ENCODE measurements at places on chromosomes 4 and X.

- DNase-seq, result no peak
Measured at GRCh38 chr4:180567080-180567479, 1676.1 kb upstream of the TENM3 start.

DNA sequence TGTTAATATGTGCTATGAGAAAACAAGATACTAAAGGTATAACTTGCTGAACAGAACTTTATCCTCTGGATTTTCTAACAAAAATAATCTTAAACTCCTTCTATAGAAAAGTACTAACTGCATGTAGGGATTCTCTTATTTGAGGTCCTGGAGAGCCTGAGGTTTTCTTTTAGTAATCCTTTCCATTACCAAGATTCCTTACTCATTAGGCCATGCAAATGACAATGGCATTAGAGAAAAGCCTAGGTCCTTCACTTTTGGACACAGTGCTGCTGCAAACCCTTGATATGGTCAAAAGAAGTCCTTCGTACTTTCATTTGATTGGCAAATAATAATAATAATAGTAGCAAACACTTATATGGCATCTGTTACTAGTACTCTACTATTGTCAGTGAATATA lies 3.2 kb downstream of the MMRN1 start:
- DNase-seq, result no peak

DNA sequence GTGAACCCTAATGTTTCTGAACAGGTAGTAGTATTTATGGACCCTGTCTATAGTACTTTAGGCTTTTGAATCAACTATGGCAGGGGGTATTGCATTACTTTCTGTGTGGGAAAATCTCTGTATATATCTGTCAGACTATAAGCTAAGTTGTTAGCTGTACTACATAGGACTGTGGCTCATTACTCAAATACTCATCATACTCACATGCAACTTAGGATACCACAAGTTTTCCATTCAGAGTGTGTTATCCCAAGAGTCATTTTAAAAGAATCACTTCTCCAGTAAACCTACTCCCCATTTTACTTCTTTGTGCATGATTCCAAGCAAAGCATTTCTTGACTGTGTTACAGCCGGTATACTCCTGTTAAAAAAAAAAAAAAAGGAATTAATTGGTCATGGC lies 95.6 kb downstream of the PHOX2B start:
- DNase-seq, result no peak

DNA sequence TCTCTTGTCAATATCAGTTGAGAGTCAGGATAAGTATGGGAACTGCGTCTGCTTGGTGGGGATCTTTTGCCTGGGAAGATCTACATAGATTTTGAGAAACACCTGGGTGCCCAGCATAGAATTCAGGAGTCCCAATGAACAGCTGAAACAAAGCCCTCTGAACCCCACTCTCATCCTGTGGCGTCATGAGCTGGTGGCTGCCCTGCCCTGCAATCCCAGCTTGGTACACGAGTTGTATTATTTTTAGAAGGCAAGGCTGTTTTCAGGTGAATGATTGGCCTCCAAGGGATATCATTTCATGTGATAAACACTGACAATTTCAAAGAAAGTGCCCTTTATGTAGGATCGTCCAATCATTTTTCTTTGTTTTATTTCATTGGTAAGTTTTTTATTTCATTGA lies 60.8 kb downstream of the HCCS start:
- no peak for DNase-seq

DNA sequence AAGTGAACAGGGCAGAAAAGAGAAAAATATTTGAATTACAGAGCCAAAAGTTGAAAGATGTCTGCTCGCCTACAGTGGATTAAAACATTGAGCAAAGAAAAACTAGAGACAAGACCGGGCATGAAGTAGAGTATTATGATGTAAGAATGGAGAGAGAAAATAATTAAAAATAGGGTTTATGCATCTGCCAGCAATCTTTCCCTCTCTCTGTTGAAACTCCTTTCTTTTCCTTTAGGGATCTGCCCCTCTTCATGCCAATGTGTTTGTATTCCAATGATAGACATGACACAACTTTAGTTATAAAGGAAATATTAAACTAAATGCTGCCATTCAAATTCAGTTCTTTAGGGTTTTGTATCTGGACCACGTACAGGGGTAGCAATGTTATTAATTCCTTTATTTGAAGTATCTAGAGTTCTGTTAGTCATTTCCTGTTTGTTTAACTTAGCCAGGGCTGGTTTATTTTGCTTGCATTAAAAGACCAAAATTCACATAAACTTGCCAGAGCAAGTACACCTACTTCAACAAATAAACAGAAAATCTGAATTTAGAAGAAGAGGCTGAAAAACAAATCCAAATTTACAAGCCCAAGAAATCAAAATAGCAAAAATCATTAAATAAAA lies 202.6 kb downstream of the SPOCK3 start:
- no peak for DNase-seq

GRCh38 chr4:176988226-176988625 lies 195.5 kb upstream of the VEGFC start:
- DNase-seq, result no peak

DNA sequence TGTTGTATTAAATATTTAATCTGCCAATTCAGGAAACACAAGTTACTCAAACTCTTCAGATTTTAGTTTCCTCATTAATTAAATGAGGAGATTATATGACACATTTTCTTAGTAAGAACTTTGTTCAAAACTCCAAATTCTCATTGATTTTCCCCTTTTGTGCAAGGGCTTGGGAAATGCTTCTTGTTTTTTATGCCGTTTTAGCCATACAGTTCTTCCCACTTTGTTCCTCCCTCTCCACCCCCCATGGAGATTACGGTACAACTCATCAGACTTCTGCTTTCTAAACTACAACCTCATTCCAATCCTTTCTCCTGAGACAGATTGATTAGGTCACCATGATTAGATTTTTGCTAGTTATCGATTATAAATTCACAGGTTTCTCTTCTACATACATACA lies 10.9 kb upstream of the BBS7 start:
- DNase-seq, result no peak

- DNase-seq, result no peak
Measured at GRCh38 chr4:844752-845232, 18.9 kb upstream of the CPLX1 start.

GRCh38 chr4:164779811-164780216 lies 25.9 kb downstream of the SMIM31 start:
- DNase-seq, result no peak

DNA sequence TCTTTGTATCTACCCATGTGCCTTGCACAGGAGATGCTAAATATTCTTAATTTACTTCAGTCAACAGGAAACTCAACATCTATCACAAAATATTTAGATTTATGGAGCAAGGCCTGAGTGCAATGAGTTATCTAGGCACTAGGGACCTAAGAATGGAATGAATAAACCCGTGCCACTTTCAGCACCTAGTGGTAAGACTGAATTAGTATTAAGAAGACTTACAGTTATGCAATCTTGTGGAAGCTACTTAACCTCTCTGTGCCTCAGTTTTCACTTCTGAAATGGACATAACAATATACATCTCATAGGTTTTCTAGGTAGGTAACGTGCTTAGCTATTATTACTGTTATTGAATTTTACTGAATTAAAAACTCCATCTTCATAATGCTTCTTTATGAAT lies 144.6 kb upstream of the MAP3K15 start:
- no peak for DNase-seq

GRCh38 chr4:184074677-184075388 lies 142.8 kb downstream of the ENPP6 start:
- no peak for DNase-seq

- DNase-seq, result no peak
Measured at GRCh38 chr4:119810001-119810400, 181.4 kb upstream of the PDE5A start.

GRCh38 chr4:183118585-183118984 lies 19.5 kb downstream of the WWC2 start:
- no peak for DNase-seq

GRCh38 chrX:22594766-22595165 lies 322.1 kb downstream of the CBLL2 start:
- no peak for DNase-seq

- DNase-seq, result no peak
Measured at GRCh38 chr4:139950568-139950967, 203.4 kb downstream of the MAML3 start.

DNA sequence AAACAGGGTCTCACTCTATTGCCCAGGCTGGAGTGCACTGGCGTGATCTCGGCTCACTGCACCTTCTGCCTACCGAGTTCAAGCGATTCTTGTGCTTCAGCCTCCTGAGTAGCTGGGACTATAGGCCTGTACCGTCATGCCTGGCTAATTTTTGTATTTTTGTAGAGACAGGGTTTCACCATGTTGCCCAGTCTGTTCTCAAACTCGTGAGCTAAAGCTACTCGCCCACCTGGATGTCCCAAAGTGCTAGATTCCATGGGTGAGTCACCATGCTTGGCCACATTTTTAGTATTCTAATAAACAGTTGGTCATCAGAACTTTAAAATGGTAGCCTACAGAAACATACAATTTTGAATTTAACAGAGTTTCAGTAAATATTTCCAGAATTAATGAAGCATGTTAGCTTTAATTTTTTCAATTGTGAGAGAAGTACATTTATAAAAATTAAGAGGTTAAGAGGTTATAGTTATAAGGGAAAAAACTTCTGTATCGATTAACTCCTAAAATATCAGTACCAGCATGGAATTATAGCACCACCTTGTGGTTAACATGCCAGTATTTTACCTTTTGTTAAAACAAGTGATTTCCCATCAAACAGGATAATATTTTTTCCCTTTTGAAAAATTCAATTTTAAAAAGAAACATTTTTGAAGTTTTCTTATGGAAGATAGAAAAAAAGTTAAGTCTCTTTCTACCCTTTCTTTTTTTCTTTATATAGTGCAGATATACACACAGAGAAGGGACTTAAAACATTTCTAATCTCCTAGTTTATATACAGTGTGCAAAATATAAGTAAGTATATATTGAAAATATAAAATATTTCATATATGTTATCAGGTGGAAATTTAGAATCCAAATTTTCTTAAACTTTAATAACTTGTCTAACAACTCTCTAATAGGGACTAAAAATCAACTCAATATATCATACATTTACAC lies 35.4 kb downstream of the CEP44 start:
- DNase-seq, result no peak

- no peak for DNase-seq
Measured at GRCh38 chr4:187416216-187416615, 579.4 kb upstream of the ZFP42 start.

DNA sequence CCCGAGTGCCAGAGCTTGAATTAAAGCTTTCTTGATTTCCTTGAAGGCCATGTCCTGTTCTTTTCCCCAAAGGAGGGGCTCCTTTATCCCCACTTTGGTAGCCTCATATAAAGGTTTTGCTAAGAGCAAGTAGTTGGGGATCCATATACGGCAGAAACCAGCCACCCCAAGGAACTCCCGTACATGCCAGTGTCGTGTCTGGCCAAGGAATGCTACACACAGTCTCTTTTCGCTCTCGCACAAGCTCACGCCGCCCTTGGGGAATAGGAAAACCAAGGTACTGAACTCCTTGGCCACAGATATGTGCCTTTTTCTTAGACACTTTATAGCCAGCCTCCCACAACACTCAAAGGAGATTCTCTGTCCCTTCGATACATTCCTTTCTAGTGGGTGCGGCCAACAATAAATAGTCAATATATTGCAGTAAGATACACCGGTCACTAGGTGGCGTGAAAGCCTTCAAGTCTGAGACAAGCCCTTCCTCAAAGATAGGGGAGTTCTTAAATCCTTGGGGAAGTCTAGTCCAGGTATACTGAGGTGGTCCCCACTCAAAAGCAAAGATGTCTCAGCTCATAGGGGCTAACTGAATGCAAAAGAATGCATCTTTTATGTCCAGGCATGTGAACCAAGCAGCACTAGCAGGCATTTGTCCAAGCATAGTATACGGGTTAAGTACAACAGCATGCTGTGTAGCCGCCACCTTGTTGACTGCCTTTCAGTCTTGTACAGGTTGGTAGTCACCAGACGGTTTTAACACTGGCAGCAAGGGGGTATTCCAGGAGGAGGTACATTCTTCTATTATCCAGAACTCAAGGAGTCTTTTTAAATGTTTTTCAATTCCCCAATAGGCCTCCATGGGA lies 57.8 kb upstream of the XAGE1B start:
- no peak for DNase-seq

- DNase-seq, result no peak
Measured at GRCh38 chr4:11590132-11590531, 161.4 kb upstream of the HS3ST1 start.

- DNase-seq, result no peak
Measured at GRCh38 chrX:107777536-107777832, at the start of gene NCBP2L. NCBP2L (plus strand) TSS chrX:107777733; CDS start chrX:107794221, 16,488 bp downstream.

- no peak for DNase-seq
Measured at GRCh38 chr4:152684007-152684406, 4.2 kb upstream of the TMEM154 start.

DNA sequence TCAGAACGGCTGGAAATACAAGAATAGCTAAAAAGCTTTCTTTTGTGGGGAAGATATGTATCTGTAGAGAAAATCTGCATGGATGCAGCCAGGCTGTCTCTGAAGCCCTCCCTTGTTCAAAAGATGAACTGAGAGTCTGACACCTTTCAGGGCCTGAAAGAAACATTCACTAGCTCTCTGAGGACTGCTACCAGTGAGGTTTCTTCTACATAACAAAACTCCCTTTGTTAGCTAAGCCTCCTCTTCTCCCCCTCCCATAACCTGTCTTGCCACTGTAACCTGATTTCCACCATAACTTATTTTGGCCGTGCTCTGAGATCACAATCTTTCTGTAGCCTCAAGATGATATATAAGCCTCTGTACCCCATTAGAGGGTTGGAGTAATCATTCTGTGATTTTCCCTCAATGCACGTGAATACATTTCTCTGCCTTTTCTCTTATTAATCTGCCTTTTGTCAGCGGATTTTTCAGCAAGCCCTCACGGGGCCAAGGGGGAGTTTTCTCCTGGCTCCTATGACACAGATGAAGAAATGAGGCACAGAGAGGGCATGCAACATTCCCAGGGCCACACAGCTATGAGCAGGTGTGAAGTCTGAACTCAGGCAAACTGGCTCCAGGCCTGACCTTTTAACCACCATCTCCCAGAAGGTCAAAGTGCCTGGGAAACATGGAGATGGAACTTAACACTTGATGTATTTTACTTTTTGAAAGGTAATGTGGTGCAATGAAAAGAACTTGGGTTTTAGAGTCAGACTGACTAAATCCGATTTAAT lies 161.6 kb upstream of the PRDX4 start:
- no peak for DNase-seq

- no peak for DNase-seq
Measured at GRCh38 chr4:114599231-114599902, 760 bp downstream of the UGT8 start.

DNA sequence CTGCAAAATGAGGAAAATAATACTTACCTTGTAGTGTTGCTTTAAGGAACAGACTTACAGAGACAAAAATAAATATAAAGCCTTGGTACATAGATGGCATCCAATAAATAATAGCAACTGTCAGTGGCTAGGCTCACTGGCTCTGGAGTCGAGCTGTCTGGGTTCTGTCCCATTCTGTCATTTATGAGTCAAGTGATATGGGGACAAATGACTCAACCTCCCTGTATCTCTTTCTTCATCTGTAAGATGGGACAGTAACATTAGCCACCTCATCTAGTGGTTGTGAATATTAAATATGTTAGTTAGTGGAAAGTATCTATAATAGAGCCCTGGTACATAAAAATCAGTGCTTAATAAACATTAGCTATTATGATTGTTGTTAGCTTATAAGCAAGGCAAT lies 16.7 kb upstream of the GATB start:
- no peak for DNase-seq

GRCh38 chrX:118621081-118621759 lies 106.2 kb upstream of the IL13RA1 start:
- DNase-seq, result no peak

GRCh38 chrX:12955882-12956703 lies 18.8 kb upstream of the TMSB4X start:
- DNase-seq, result no peak

GRCh38 chrX:148043271-148043855 lies 62.2 kb downstream of the FMR1NB start:
- DNase-seq, result no peak

- no peak for DNase-seq
Measured at GRCh38 chr4:166501941-166502382, 628.9 kb downstream of the TLL1 start.

All from stimulated activated CD8-positive, alpha-beta memory T cell treated with anti-CD3 and anti-CD28 coated beads, Interleukin-4, amount 100 ng/mL, for 1 hour (primary cell).